ENCODE measurements at places on chromosomes 3 and 15.

- DNase-seq: no peak
Measured at GRCh38 chr15:84814916-84815315, 2.2 kb upstream of the ALPK3 start.

GRCh38 chr15:91480426-91480825 is 373.1 kb upstream of the SLCO3A1 start:
- DNase-seq: no peak

DNA sequence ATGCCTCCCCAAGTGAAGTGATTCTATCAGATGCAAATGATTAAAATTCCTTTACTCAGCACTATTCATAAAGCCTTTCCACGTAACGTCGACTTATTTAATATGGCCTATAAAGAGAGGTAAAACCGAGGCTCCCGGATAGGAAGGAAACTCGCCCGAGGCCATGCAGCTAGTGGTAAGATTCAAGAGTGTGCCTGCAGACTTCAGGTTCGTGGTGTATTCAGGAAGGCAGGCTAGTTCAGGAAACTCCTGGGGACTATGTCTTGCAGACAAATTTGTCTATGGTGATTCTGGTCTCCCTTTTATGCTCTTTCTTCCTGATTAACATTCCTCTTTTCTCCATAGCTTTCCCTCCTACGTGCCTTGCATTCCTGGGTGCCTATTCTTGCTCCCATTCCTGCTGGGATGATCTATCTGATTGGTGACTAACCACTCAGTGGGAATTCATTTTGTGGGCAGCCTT is 150.7 kb downstream of the SST start:
- no peak for DNase-seq

DNA sequence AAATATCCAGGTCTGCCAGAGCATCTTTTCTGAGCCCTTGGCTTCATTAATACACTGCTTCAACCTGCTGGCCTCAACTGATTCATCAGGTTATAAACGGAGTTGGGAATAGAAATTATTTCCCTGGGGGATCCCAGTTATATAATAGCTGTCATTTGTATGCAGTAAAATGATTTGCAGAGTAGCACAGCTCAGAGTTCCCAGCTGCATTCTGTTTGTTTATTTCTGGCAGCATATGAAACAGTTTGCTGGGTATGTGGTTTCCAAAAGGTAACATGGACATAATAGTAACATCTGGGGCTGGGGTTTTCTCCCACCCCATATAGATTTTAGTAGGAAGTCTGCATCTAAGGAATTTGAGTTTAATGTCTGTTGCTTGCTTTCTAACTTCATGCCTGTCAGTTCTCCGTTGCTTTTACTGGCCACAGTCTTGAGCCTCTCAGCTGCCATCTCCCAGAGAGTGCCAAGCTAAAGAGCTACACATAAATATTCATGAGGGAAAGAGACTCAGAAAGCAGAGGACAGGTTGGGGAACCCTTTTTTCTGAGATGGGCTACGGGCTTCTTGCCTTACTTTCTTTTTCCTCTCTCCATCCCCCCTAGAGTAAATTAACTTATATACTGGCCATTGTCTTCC is 124.6 kb downstream of the TMEM108 start:
- DNase-seq: no peak

DNA sequence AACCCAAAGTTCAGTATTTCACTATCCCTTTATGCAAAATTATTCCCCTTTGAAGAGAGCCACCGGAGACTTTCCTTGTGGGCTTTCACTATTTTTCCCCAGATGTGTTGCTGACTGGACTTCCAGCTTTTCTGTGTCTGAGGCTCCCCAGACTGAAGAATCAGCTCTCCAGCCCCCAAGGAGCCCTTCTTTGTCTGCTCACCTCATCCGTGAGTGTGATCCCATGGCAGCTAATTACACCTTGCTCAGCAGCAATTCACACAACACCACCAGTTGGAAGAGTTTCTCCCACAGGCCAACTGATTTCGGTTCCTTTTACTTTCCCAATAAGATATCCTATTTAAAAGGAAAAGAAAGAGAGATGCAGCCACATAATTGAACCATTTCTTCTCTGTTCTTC is 249.5 kb upstream of the TRIM42 start:
- DNase-seq: no peak

DNA sequence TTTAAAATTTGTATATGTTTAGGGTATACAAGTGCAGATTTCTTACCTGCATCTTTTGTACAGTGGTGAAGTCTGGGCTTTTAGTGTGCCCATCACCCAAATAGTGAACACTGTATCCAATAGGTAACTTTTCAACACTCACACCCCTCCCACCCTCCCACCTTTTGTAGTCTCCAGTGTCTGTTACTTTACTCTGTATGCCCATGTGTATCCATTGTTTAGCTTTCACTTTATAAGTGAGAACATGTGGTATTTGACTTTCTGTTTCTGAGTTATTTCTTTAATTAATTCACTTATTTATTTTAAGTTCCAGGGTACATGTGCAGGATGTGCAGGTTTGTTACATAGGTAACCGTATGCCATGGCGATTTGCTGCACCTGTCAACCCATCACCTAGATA is 124.8 kb upstream of the NEO1 start:
- no peak for DNase-seq

DNA sequence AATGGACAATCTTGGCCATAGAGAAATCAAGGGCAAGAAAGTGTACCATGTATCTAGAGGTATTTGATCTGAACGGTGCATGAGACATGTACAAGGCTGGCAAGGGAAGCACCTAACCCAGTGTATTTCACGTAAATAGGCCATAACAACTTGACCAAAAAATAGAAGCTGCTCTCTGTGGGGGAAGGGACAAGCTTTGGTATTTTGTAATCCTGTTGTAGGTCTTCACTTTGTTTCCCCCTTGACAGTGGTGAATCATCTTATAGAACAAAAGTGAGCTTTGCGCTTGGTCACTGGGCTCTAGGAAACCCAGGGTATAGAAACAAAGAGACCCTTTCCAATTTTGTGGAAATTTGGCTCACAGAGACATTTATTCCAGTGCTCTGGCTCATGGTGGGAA is 21.0 kb downstream of the LARS2 start:
- no peak for DNase-seq

GRCh38 chr3:98777801-98778220 is 14.7 kb downstream of the ST3GAL6 start:
- no peak for DNase-seq

DNA sequence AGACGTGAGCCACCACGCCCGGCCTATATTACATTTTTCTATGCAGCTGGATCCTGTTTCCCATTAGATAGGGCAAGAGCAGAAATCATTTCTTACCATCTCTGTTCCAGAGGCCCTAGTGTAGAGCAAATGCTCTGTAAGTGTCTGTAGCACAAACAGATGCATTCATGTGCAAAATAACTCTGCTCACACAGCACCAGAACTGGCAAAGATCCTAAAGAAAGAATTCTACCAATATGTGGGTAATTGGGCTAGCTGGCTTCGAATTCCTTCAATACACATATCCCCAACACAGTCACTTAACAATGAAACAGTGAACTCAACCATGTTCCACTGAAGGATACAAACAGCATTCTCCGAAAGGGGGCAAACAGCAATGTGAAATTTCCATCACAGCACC is 32.7 kb upstream of the DCUN1D1 start:
- no peak for DNase-seq

GRCh38 chr3:172892158-172892557 is 141.6 kb downstream of the ECT2 start:
- DNase-seq: no peak

DNA sequence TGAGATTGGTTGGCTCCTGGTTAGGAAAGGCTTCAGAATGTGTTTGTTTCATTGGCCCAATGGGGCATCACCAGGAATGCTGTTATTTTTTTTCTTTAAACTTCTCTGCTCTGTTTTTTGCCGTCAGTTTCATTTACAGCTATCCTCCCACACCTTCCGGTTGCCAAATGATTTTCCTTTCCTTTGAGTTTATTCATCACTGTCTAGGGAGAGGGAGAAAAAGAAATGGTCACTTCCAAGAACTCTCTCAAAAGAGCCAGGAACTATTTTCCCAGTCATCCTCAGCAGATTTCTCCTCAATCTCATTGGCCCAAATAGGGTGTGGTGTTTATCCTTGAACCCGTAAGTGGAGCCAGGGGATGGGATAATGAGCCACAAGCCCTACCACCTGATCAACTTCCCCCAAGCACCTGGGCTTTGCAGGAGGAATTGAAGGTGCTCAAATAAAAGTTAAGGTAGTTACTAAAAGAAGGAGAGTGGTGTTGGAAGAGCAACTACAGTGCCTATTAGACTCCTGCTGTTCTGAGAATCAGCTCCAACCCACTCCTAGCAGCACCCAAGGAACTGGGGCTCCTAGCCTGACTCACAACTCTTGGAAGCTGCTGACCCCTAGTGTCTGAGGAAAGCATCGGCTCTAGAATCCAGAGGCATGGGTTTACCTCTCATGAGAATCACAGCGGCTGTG is 183.8 kb upstream of the IL12A start:
- peak; percentile 69 for DNase-seq
